ENCODE measurements at places on chromosomes 12 and 14.
A peak's percentile ranks its signal among the peaks of the same experiment; 100 is the strongest.

DNA sequence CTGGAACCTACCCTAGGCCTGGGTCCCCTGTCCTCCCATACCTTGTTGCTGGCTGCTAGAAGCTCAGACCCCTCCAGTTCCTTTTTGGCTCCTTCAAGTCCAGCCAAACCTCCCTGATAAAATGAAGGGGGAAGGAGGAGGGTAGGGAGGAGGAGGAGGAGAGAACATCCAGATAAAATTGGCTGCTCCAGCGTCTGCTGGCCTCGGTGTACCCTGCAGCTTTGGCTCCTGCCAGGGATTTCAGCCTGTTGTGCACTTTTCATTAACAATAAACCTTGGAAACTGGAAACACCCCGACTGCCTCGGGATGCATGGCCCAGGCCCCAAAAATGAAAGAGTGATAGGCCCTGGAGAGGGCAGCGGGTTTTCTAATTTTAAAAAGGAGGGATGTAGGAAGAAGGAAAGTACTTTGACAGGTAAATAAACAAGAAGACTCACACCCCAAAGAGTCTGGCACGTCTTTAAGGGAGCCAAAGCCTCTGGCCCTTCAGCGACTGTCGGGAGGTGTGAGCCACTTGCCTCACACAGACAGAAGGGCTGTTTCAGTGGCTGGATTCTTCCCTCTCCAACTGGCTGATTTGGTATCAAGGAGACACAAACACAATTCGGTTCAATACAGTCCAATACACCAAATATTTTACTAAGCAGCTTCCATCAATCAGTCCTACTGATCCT, 49.8 kb downstream of the NUAK1 start:
- DNase-seq, result no peak

- DNase-seq, result no peak
These were observed 32.6 kb downstream of the CPSF2 start for GRCh38 chr14:92154283-92154942.

DNA sequence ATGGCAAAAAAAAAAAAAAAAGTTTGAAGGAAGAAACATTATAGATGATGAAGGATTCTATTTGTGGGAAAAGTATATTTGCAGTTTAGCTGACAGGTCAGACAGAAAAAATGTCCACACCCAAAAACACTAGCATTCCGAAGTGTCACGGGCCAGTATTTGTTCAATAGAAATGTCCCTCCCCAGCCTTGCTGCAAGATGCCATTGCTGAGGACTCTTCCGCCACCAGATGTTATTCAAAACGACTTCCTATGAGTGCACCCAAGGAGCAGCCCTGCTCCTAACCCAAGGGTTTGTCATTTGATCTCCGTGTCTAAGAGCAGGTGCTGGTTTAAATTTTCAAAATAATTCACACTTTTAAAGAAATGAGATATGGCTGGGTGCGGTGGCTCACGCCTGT, 163.1 kb downstream of the GCH1 start:
- DNase-seq, result no peak

DNA sequence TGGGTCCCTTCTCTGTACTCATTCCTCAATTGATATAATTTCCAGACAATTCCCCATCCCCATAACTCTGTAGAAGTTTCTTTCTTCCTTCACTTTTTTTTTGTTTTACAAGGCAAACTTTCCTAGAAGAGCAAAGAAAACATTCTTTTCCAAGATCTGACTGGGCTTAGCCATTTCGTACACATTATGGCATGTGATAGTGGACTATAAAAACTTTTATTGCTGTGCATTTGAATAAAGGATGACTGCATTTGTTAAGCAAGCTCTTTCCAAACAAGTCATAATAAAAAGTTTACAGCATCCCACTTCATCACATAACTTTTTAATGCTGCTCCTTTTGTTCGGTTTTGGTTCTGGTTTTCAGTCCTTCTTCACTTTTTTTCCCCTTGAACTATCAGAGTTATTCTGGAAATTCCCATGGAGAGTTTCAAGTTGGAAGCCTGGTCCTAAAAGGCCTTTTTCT, 231.0 kb upstream of the HMGA2 start:
- no peak for DNase-seq

- no peak for DNase-seq
These were observed 280.5 kb downstream of the VRK1 start for GRCh38 chr14:97077687-97078086.

DNA sequence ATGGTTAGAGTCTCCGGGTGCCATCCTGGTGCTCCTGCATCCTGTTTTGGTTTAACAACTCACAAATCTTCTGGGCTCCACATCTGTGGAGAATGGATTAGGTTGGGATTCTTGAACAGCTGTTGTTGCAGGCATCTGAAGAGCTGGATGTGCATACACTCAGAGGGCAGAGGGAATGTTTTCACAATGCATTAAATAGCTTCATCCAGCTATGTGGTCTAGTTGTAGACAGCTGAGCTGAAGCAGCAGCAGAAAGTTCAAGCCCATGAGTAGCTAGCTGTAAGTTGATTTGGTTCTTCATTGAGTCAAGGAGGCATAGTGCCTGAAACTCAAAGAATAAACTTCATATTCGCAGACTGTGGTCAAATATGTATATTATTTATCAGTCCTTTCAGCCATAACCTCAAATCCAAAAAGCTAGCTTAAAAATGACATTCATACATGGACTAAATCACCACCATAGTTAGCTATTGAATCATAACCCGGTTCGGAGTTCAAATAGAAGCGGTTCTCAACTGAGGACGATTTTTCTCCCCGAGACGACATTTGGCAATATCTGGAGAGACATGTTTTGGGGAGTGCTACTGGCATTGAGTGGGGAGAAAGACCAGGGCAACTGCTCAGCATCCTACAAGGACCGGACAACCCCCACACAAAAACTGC, 858 bp upstream of the ANKRD13A start:
- no peak for DNase-seq

- no peak for DNase-seq
These were observed 9.5 kb upstream of the DNM1L start for GRCh38 chr12:32669584-32669983.

DNA sequence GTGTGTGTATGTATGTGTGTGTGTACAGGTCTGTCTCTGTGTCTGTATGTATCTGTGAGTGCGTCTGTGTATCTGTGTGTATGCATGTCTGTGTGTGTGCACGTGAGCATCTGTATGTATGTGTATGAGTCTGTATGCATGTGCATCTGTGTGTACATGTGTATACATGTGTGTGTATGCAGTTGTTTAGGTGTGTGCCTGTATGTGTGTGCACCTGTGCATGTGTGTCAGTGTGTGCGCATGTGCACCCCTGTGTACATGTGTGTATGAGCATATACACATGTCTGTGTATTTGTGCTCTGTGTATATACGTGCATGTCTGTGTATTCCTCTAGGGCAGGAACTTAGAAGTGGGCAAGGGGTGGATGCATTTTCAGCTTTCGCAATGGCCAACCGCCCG, 116.0 kb downstream of the TMEM132C start:
- DNase-seq, result no peak

DNA sequence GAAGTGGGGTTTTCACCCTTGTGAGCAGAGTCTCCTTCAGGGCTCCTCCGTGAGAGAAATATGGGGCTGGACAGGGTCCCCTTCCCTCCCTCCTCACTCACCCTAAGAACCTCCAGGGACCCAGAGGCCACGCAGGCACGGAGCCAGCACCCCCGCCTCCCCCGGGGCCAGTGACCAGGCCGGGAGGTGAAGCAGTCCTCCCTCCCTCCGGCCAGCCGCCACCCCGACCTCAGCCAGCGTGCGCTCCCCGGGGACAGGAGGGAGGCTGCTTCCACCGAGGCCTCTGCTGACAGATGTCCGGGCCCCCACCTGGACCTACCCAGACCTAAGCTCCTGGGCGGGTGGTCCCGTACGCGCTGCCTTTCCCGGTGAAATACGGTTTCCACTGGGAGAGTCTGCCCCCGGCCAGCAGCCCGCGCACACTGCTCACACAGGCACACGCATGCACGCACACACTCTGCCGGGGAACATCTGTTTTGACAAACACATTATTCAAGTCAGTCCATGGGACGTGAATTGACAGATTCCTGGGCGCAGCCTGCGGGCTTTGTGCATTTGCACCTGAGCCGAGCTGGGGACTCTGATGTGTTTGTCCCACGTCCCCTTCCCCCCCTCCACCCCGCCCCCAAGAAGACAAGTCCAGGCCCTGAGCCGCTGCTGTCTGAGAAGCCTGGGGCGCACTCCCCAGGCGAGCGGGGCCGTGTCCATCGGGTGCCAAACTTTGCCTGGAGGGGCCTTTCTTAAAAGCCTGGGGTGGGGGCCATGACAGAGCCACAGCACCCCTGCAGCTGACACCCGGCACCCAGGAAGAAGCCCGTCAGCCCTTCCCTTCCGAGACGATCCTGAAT, 725 bp downstream of the RIMBP2 start:
- peak; percentile 33 for DNase-seq

DNA sequence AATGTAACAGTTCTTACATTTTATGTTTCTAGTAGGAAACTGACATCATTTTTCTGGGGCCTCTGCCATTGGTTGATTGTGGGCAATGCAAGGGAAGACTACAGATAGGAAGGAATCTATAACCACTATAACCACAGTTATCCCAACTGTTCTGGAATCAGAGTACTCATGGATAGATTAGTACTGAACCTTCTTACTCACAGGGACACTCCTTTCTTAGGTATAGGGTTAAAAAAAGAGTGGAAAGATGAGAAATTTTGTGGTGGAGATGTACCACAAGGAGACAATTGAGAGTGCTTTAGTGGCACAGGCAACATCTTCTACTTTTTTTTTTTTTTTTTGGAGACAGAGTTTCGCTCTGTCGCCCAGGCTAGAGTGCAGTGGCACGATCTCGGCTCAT, 21.0 kb downstream of the TMEM116 start:
- no peak for DNase-seq

DNA sequence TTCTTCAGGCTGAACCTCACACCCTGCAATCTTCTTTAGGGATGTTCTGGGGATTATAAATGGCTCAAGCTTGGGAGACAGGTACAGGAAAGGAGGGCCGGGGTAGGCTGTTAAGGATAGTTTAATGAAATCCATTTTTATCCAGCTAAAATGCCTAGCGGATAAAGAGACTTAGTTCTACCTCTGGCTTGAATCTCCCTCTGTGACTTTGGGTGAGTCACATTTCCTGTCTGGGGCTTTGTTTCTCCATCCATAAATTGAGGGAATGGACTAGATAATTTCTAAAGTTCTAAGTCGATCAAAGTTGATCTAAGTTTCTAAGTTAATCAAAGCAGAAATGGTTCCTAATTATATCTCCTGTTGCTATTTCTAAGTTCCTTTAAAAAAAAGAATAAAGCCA, 319.6 kb upstream of the E2F7 start:
- DNase-seq, result no peak

GRCh38 chr12:56084958-56085543, 5.1 kb downstream of the ERBB3 start:
- no peak for DNase-seq

DNA sequence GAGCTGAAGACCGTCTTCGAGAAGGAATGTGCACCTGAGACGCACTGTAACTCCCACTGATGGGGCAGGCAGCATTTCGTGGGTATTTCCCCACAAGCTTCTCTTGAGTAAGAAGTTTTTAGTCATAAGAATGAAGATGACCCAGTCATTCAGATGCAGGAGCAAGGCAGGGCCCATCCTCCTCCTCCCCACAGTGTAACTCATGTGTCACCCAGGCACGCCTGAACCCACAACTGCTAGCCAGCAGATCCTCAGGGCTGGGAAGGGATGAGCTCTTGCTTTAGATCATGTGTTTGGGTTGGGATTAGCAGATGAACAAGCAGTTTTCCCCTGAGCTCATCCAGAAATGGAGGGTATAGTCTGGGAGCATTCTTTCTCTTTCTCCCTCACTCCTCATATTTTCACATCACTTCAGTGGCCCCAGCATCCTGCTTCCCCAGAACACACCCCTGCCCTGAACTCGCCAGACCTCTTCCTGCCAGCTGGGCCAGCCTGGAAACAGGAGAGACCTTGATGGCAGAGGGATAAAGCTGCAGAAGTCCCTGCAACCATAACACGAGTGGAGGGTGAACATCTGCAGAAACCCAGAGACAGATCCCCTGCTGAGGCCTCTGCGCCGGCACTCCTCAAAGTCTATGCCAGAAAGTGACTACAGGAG, 73.3 kb downstream of the B4GALNT3 start:
- no peak for DNase-seq

DNA sequence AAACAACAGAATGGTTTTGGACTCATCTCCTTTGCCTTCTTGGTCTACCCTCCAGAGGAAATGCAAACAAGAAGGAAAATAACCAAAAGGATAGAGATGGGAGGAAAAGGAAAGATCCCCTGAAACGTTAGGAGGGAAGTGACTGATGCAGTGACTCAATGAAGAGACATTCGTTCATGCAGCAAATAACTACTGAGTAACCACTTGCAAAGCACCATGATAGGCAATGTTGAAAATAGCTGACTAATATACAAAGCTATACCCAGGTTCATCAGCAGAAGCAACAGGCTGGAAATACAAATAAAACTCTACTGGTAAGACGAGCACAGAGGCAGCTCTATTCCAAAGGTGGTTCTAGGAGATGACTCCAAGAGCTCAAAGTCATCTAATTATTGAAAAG, 41.8 kb downstream of the R3HDM2 start:
- no peak for DNase-seq

DNA sequence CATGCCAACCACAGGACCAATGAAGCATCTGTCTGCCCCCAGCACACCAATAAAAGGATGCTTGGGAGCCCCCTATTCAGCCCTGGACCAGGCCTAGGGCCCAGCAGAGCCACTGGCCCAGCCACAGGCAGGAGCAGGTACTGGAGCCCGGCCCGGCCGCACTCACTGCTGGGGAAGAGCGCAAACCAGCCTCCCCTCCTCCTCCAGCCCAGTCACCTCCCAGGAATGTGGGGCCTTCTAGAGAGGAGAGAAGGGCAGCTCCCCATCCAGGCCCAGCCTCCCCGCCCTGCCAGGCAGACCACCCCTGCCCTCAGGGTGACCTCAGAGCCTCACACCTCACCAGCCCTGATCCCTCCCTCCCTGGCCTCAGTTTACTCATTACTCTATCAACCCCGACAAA, 56.2 kb downstream of the CCNK start:
- no peak for DNase-seq
